ENCODE measurements at places on chromosomes 1 and 21. TPM values are rescaled to one million over a fixed set of nuclear protein-coding genes. Genes with fewer than 3 reads are reported as not detected.

Gene TNFSF4
- 0.41 TPM for total RNA-seq

GRCh38 chr1:94919241-94920030 lies 7.5 kb downstream of the CNN3 start:
- H3K4me3 ChIP-seq = no peak overlapping the region
- no peak overlapping the region for H3K27ac ChIP-seq
- H3K4me1 ChIP-seq = no peaks in the 10 kb centered on the region
- peaks cover 19% of the 10 kb centered on the region for H3K27me3 ChIP-seq

Gene KCNA2
- 0.25 TPM for total RNA-seq

- DNase-seq = no peak
- H3K36me3 ChIP-seq = peaks cover 13% of the 10 kb centered on the region
- H3K27me3 ChIP-seq = no peaks in the 10 kb centered on the region
- no peak overlapping the region for H3K4me3 ChIP-seq
- H3K4me1 ChIP-seq = peaks cover 12% of the 10 kb centered on the region
These were observed 35.4 kb downstream of the UBE2G2 start for GRCh38 chr21:44766014-44766817.

Gene CCT8
- total RNA-seq = 572 TPM

- no peaks in the 10 kb centered on the region for H3K27me3 ChIP-seq
- peaks cover 17% of the 10 kb centered on the region for H3K4me1 ChIP-seq
- no peak overlapping the region for H3K27ac ChIP-seq
- no peak overlapping the region for H3K4me3 ChIP-seq
- H3K36me3 ChIP-seq = peaks cover 2% of the 10 kb centered on the region
These were observed 29.4 kb downstream of the CYP2J2 start for GRCh38 chr1:59897165-59897564.

GRCh38 chr1:8193840-8194406 lies 124.0 kb upstream of the SLC45A1 start:
- DNase-seq = no peak
- H3K4me1 ChIP-seq = peaks cover 17% of the 10 kb centered on the region
- no peaks in the 10 kb centered on the region for H3K36me3 ChIP-seq
- H3K27me3 ChIP-seq = peaks cover 3% of the 10 kb centered on the region

- H3K27me3 ChIP-seq = no peaks in the 10 kb centered on the region
- no peak overlapping the region for H3K4me3 ChIP-seq
- H3K36me3 ChIP-seq = peaks cover 37% of the 10 kb centered on the region
- H3K4me1 ChIP-seq = peaks cover 4% of the 10 kb centered on the region
- no peak overlapping the region for H3K27ac ChIP-seq
These were observed 14.1 kb downstream of the SLC19A1 start for GRCh38 chr21:45528028-45528705.

Gene TIAM1
- total RNA-seq = 72.6 TPM

- H3K27me3 ChIP-seq = peaks cover 4% of the 10 kb centered on the region
- peaks cover 3% of the 10 kb centered on the region for H3K4me1 ChIP-seq
- H3K27ac ChIP-seq = no peak overlapping the region
- no peak overlapping the region for H3K4me3 ChIP-seq
These were observed 25.2 kb upstream of the UTS2 start for GRCh38 chr1:7878027-7878426.

GRCh38 chr1:99777752-99778151 lies 11.3 kb upstream of the FRRS1 start:
- H3K27ac ChIP-seq = no peak overlapping the region
- no peak for DNase-seq
- H3K27me3 ChIP-seq = peaks cover 30% of the 10 kb centered on the region
- no peaks in the 10 kb centered on the region for H3K4me1 ChIP-seq
- H3K36me3 ChIP-seq = no peaks in the 10 kb centered on the region

Gene FAM151A
- not detected for total RNA-seq

- no peak overlapping the region for H3K27ac ChIP-seq
- no peaks in the 10 kb centered on the region for H3K36me3 ChIP-seq
- H3K27me3 ChIP-seq = no peaks in the 10 kb centered on the region
- no peak for DNase-seq
- peaks cover 8% of the 10 kb centered on the region for H3K4me1 ChIP-seq
- H3K4me3 ChIP-seq = no peak overlapping the region
These were observed 43.7 kb downstream of the NIBAN1 start for GRCh38 chr1:184930645-184931044.

Gene FCRL1
- total RNA-seq = not detected

GRCh38 chr21:43805275-43805800 lies 16.0 kb downstream of the RRP1 start:
- no peaks in the 10 kb centered on the region for H3K4me1 ChIP-seq
- no peak overlapping the region for H3K4me3 ChIP-seq
- DNase-seq = no peak
- H3K27ac ChIP-seq = peak overlapping the region; percentile 48

Gene KHDRBS1
- total RNA-seq = 206 TPM

Gene EXTL1
- total RNA-seq = not detected

DNA sequence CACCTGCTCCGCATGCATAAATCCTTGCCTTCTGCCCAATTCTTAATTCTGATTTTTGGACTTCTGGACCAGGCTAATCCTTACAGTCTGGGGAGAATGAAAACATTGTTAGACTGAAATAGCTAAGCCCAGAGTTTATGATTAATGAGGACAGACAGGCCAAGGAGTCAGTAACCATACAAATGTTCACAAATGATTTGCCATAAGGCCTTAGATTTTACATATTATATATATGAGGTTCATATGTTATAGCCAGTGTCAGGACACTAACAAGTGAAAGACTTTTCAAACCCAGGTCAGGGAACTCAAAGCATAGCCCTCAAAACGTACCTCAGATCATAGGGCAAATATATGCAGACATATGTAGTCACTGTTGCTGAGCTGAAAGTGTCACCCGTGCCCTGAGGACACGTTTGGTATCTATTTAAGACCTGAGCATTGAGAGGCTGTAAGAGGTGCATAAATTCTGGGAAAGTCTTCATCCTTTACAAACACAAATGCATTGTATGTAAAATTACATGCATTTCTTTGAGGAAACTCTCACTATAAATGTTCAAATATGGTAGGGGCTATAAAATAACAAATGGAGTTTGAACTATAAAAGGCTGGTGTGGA lies 45.3 kb upstream of the FBXO28 start:
- H3K27ac ChIP-seq = no peak overlapping the region
- no peaks in the 10 kb centered on the region for H3K36me3 ChIP-seq
- no peak for DNase-seq

Gene SH3BGR
- total RNA-seq = 3.9 TPM

DNA sequence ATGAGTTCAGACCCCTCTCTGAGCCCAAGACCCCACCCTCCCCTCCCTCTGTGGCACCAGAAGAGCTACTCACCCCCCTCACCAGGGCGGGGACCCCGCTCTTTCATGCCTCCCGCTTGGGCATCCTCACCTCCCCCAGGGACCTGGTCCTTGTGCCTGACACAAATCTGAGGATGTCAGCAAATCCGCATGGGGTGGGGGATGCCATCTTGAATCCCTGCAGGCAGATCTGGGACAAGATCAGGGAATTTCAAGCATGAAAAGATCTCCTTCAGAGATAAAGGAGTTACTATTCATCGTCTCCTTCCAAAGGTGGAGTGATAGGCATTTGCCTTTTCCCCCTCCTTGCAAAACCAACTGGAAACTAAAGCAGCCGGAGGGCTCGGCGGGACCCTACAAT lies 81.1 kb downstream of the DISP3 start:
- peaks cover 27% of the 10 kb centered on the region for H3K27me3 ChIP-seq
- no peak overlapping the region for H3K27ac ChIP-seq
- H3K4me1 ChIP-seq = no peaks in the 10 kb centered on the region

Gene PRMT2
- 74.1 TPM for total RNA-seq

Gene RAB25
- 0.46 TPM for total RNA-seq

Gene SH2D5
- 0.32 TPM for total RNA-seq

- peaks cover 86% of the 10 kb centered on the region for H3K36me3 ChIP-seq
- peak overlapping the region; percentile 100 for H3K27ac ChIP-seq
- peak; percentile 51 for DNase-seq
- H3K4me3 ChIP-seq = peak overlapping the region; percentile 93
- H3K27me3 ChIP-seq = no peaks in the 10 kb centered on the region
- H3K4me1 ChIP-seq = peaks cover 92% of the 10 kb centered on the region
These were observed 15.8 kb downstream of the CD2 start for GRCh38 chr1:116769994-116770393.

Measured in activated CD4-positive, alpha-beta T cell treated with anti-CD3 and anti-CD28 coated beads for 36 hours (primary cell).